Epithelial cell of esophagus (primary cell): ENCODE measurements at places on chromosomes 4 and X.

GRCh38 chr4:76624241-76624681, 189.2 kb downstream of the SHROOM3 start:
- DNase-seq, result peak; percentile 75

DNA sequence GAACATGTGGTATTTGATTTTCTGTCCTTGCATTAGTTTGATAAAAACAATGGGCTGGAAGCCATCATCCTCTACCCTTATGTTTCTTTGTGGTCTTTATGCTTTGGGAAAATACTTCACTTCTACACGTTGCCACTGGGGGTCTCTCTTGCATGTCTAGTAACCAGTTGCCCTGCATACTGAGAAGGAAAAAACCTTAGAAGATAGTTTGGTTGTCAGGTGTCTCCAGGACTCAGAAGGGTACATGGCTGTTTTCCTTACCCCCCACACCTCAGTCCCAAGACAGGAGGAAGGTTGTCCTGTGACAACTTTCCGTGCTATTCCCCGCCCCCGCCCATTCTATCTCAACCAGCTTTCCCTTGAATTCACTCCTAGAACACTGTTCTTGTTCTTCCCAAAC, 62.1 kb upstream of the LANCL3 start:
- DNase-seq, result peak; percentile 4

- no peak for DNase-seq
These were observed 178.9 kb upstream of the SPANXN1 start for GRCh38 chrX:145068450-145068849.

DNA sequence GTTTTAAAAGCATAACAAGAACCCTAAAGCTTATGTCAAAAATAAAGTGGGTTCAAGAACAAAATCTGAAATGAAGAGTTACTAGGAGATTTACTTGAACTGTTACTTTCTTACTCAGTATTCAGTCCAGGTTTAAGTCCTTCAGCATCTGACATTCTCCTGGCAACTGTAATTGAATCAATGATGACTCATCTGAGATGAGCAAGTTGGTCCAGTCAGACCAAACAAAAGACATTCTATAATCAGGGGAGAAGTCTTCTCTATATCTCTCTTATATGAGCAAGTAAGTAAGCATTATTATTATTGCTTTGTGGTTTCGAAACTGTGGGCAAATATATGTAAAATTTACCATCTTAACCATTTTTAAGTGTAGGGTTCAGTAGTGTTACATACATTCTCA, 34.6 kb downstream of the MAP9 start:
- peak; percentile 78 for DNase-seq

DNA sequence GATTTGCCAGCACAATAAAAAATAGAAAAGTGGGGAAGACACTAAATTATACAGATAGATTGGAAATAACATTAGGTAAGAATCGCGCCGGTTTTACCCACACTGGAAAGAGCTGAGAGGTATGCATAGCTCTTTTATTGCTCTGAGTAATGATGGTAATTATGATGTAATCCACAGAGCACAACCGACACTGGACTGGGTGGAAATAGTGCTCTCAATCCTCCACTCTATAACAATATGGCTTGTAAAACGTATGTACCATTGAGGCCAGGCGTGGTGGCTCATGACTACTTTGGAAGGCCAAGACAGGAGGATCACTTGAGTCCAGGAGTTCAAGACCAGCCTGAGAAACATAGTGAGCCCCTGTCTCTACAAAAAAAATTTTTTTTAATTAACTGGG, 104.3 kb upstream of the RAPGEF2 start:
- DNase-seq, result peak; percentile 59

DNA sequence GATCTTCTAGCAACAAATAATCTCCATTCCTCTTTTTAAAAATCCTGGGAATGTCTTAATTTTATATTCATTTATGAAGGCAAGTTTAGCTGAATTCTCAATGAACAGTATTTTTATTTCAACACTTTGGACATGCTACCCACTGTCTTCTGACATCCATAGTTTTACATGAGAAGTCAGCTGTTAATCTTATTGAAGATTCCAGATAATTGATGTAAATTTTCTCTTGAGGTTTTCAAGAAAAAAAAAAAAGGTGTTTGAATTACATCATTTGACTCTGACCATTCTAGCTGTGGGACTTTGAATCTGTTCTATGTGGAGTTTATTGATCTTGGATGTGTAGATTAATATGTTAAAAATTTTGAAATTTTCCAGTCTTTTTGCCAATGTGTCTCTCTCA, 28.0 kb downstream of the PDHA2 start:
- peak; percentile 15 for DNase-seq

DNA sequence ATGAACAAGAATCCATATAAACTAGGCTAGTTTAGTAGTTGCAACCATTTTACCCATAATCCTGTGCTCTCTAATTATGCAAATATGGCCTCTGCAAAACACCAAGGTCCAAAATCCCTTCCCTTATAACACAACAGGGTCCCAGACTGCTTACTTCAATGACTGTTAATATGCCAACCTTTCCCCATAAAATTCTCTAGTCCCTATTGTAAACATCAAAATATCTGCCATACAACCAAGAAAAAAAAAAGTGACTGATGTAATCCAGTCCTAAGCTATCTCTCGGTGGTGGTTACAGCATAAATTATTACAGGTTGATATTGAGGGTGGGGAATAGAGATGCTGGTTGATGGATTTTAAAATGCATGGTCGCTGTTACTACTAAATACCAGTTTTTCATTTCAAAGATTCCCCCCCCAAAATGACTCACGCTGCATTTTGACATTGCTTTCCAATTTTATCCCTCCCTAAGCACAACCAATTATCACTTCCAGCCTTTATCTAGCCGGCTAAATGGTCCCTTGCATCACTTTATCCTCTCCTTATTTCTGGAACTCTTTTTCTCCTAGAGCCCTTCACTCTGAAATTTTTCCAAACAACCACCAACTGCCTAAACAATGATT, 44.8 kb downstream of the TSPAN5 start:
- no peak for DNase-seq

- DNase-seq, result no peak
These were observed 65.2 kb downstream of the PARM1 start for GRCh38 chr4:74997948-74998729.

- no peak for DNase-seq
These were observed 239.0 kb downstream of the SLITRK2 start for GRCh38 chrX:146056511-146057081.

GRCh38 chrX:38211891-38212635, 8.6 kb downstream of the SRPX start:
- no peak for DNase-seq

GRCh38 chr4:161252520-161253141, 911.2 kb downstream of the FSTL5 start:
- peak; percentile 55 for DNase-seq

DNA sequence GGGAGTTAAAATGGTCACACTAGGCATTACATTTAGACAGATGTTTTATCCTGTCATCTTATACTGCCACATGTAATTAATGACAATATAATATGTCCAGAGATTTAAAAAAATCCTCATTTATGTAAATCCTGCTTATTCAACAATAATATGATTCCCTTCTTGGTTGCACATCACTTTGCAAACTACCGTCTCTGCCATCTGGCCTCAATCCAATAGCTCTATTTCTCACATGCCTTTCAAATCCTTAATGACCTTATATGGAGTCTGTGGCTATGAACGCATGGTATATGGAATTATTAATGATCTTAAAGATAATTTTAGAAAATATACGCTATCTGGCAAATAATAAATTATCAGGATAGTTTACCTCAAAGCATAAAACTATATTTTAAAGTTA, 144.5 kb downstream of the NPNT start:
- DNase-seq, result no peak

DNA sequence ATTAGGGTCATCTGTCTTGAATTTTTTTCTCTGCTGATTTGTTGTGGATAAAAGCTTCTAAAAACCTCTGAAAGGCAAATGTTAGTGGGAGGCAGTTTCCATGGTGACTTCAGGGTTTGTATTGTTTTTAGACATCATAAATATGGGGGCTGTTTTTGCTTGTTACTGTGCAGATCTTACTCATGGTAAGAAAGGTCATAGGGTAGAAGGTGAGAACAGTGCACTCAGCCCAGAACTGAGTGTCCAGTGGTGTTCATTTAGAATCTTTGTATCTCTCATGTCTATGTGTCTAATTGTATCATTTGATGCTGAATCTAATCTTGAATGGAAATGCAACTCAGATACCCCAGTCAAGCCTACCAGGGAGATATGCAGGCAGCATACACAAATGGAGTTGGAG, 609.8 kb downstream of the ZNF674 start:
- no peak for DNase-seq

DNA sequence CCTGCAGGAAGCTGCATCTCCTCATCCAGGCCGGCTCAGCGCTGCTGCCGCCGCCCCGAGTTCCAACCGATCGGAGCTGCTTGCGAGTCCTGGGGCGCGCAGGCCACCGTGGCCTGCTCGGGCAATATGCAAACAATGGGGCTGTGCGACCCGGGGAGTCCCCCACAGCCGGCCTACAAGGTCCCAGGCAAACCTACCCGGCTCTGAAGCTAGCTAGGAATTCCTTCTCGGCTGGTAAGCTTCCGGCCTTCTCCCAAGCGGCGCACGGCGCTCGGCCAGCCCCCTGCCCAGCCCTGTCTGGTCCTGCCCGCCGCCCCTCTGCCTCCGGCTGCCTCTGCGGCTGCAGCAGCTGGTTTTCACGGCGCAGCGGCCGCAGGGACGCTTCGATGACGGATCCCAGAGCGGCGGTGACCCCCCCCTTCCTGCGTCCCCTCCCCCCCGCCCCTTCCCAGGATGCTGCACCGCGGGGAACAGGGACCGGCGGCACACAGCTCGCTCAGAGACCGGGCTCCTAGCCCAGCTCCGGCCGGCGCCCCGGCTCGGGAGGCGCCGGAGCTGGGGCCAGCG, 59.4 kb downstream of the TSC22D3 start:
- DNase-seq, result peak; percentile 46

- DNase-seq, result peak; percentile 62
These were observed 15.0 kb upstream of the MTNR1A start for GRCh38 chr4:186570193-186570996.

- DNase-seq, result no peak
These were observed 84.9 kb upstream of the CAMK2D start for GRCh38 chr4:113846433-113846832.

DNA sequence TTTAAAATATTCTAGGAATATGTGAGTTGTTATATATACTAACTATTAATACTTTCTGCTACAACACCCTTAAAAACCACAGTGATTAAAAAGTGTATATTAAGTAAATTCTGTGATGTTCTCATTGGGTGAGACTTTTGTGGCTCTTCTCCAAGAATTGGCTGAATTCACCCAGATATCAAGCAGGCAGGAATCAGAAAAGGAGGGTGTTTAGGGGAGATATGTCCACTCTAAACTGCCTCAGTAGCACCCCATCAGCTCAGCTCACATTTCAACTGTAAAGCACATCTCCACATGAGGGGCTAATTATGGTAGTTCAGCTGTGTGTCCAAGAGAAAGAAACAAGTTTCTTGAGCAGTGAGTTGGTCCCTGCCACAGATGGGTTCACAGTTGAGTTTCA, 165.0 kb downstream of the GALNTL6 start:
- DNase-seq, result no peak

GRCh38 chr4:71261001-71261400, 77.8 kb upstream of the SLC4A4 start:
- DNase-seq, result no peak

- no peak for DNase-seq
These were observed 6.4 kb downstream of the FOXP3 start for GRCh38 chrX:49257846-49258748.

DNA sequence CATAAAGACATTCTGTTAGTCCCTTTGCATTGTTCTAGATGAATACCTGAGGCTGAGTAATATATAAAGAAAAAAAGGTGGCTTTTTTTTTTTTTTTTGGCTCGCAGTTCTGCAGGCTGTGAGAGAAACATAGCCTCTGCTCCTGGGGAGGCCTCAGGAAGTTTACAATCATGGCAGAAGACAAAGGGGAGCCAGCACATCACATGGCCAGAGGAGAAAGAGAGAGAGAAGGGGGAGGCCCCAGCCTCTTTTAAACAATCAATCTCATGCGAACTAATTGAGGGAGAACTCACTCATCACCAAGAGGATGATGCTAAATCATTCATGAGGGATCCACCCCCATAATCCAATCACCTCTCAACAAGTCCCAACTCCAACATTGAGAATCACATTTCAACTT, 364.0 kb upstream of the EPHA5 start:
- DNase-seq, result no peak

GRCh38 chr4:22339491-22339890, 176.4 kb downstream of the ADGRA3 start:
- DNase-seq, result no peak

DNA sequence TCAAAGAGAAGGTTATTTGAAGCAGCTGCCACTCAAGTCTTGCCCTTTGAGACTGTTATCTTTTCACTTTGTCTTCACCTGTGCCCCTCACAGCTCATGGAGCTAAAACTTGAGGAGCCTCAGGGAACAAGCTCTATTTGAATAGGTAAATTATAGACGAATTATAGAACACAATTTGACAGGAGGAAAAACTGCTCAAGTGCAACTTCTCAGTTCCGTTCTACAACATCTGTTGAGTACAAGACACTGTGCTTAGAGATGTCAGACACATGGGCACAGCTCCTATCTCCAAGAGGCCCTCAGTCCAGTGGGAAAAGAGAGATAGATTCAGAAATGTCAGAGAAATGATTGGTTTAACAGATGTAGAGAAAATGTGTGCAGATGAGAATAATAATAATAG, 5.1 kb downstream of the PPP1R2C start:
- no peak for DNase-seq

GRCh38 chrX:10450959-10451355, 169.4 kb downstream of the MID1 start:
- DNase-seq, result no peak

- DNase-seq, result no peak
These were observed 33.7 kb downstream of the SH3RF1 start for GRCh38 chr4:169236873-169237626.

DNA sequence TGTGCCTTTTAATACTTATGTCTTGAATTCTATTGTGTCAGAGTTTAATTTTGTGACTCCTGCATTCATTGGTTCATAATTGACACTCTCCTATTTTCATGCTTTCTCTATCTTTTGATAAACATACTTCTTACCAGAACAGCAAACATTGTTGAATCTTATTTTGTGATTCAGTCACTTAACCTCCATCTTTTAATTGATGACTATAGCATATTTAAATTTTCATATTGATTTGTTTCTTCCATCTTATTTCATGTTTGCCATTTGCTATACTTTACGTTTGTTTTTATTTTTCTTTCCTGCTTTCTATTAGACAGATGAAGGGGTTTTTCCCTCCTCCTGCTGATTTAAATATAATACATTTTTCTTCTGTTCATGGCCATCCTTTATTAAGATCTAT, 115.5 kb upstream of the FAM9A start:
- DNase-seq, result no peak

GRCh38 chr4:161186012-161186411, 977.8 kb downstream of the FSTL5 start:
- DNase-seq, result no peak

GRCh38 chr4:41644288-41644914, 104.1 kb downstream of the PHOX2B start:
- DNase-seq, result peak; percentile 55

DNA sequence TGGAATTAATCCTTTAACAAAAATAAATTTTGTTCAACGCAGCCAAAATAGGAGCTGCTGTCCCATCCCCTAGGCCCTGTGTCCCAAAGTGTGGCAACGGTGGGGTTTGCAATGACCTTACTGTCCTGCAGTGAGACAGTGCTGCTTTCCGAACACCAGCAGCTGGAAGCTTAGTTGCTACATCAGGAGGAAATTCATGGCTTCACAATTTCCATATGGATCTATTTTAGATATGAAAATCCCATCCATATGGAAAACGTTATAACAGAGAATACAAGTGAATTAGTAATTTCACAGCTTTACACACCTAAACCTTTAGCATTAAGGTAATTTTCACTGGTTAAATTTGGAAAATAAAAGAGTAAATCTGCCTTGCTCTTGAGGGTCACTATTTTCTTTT, 396.3 kb upstream of the TENM3 start:
- DNase-seq, result no peak
